ENCODE measurements at places on chromosomes 12 and 14.

- no peak for DNase-seq
Measured at GRCh38 chr14:98237939-98238338, 1034.1 kb downstream of the BCL11B start.

GRCh38 chr12:111084605-111085004, 164.2 kb upstream of the MYL2 start:
- DNase-seq, result no peak

DNA sequence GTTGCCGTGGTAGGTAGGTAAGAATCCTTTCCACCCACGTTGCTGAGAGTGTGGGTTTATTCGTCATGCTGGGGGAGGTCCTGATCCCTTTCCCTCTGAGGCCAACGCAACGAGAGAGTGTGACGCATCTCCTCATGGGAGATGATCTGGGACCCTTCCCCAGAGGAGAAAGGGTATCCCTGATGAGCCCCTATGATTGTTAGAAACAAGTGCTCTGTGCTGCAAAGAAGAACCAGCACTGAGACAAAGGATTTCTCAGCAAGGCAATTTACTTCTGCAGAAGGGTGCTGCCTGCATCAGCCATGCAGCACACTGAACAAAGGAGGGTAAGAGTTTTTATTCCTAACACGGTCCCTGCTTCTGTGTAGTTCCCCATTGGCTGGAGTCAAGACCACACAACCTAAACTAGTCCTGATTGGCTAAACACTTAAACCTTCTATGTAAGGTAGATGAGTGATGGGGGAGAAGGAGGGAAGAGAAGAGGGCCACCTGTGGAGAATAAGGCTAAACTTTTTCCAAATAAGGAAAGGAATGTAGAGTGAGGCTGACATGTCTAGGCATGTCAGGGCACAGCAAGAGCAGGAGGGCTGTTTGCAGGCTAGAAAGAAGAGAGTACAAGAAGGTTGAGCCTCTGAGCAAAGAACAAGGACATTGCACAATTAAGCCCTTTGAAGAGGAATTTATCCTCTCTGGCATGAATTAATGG, 21.3 kb downstream of the CLEC2A start:
- no peak for DNase-seq

- DNase-seq, result peak; percentile 31
Measured at GRCh38 chr12:442235-442884, 17.4 kb upstream of the B4GALNT3 start.

DNA sequence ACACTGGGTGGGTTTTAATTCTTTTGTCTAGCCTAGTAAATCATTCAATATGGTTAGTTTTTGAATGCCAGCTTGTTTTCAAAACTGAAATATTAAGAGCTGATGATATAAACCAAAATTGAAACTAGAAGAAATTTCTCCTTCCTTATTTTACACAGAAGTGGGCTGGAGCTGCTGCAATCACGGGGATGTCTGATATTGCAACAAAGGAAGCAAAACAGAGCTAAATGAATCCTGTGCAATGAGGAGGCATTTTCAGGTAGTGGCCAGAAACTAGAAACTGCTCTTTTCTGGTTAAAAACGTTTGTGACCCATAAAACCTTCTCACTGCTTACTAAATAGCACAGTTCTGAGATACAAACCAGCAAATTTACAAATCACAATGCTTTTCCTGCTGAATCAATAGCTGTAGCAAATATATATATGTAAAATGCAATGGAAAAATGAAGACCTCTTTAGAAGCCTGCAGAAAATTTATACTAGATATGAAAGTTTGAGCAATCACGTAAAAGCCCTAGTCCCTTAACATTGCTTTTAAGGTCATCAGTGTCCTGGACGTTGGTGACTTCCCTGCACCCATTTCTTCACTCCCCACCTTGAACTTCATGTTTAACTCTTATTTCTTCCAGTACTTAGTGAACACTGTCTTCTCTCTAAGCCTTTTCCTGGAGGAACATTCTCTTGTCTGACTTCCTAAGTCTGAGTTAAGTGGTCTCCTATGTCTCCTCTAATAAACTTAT, 15.9 kb upstream of the LRRK2 start:
- DNase-seq, result no peak

GRCh38 chr12:6899837-6900519, 4.6 kb upstream of the LRRC23 start:
- no peak for DNase-seq

GRCh38 chr12:133256321-133256720, 20.6 kb upstream of the ANHX start:
- no peak for DNase-seq

DNA sequence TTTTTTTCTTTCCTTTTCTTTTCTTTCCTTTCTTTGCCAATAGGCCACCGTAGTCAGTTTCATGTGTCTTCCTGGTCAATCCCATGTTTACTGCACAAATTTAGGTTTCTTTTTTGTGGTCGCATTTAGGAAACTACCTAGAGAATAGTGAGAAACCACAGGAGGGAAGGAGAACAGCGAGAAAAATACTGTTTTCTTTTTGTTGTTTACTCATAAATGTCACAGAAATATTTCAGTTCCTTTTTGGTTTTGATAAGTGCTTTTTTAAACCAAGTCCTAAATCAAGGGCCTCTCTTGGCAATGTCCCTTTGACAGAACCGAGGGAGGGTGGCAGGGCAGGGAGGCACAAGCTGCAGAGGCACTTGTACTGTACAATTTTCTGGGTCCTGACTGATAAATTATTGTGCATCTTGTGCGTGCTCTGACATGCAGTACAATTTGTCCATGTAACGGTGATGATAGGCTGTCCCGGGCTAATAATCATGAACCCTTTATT, 326.1 kb downstream of the CACNA1C start:
- DNase-seq, result no peak

DNA sequence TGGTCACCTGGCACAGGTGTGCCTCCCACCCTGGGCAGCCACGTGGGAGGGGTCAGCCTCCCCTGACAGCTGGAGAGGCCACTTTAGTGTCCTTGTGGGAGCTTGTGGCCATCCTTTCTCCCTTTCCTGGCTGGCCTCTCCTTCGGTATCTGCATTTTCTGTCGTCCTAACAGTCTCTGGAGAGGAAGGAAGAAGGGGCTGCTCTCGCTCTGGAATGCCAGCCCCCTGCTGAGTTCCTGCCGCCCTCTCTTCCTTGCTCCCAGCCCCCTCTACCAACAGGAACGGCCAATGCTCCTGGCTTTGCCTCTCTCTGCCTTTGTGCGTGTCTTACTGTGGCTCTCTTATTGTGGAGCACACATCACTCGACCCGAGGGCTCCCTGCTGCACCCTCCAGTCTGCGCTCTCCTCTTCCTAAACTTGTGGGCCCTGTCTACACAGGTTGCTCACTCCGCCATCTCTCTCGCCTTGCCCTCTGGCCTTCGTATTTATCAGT, 70.8 kb downstream of the FBXL14 start:
- DNase-seq, result no peak

DNA sequence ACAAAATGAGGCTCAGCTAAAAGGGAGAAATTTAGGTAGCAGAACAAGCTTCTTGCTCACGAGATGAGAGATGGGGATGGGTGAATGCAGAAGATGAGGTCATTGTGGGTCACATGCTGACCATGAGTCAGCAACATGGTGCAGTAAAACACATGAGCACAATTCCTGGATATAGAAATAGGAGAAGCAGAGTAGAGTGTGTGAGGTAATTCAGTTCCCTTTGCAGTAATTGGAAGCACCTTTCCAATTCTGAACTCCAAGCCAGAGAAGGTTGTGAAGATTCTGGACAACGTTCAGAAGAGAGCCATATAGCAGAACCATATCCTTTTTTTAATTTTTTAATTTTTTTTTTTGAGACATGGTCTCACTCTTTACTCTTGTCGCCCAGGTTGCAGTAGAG, 62.0 kb upstream of the LMNTD1 start:
- no peak for DNase-seq

GRCh38 chr12:57110104-57111030, 795 bp downstream of the STAT6 start:
- DNase-seq, result peak; percentile 74

DNA sequence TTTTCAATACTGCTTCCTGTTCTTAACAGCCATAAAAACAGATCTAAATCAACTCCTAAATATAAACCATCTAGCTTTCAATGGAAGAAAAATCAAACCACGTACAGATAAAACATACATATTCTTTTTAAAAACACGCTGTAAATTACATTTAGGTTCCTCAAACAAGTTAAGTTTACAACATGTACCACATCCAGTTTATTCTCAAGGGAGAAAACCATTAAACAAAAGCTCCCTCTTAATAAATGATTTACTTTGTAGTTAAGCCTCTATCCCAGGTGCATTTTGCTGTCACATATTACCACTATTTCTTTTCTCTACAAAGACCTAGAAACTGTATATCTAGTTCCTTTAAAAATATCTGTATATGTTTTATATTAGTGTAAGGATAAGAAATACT, 3.1 kb downstream of the NUMB start:
- DNase-seq, result no peak

- DNase-seq, result no peak
Measured at GRCh38 chr14:32507029-32507984, 178.2 kb downstream of the AKAP6 start.

- DNase-seq, result peak; percentile 8
Measured at GRCh38 chr12:39441963-39442830, 723 bp downstream of the KIF21A start.

- DNase-seq, result no peak
Measured at GRCh38 chr12:49973361-49973830, 649 bp downstream of the AQP6 start.

DNA sequence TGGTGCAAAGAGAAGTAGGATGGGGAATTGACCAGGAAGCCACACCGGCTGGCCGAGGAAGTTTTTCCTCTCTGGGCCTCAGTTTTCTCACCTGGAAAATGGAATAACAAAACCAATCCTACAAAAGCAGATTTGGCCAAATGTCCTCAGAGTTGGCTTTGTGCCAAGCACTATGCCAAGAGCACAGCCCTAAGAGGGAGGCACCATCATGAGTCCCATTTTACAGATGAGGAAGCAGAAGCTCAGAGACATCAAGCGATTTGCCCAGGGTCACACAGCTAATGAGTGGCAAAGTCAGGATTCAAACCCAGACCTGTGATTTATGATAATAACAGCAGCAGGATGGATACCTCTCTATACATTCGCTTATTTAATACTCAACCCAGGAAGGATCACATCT, 27.3 kb downstream of the RASAL1 start:
- DNase-seq, result no peak

DNA sequence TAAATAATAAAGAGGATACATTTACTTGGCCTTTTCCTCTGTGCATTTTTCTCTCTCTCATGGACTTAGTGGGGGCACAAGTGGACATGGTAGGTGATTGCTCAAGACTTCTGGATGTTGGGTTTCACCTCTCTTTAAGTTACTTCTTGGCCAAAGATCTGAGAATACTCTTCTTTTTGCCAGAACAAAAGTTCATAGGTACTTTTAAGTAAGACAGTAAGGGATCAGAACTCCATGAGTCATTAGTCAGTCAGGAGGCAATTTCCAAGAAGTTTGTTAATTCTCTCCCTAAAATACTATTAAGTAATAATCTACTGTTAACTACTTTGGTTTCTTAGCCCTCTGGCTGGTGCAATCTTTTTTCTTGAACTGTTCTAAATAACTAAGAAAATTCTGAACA, 84.2 kb downstream of the GRIP1 start:
- DNase-seq, result no peak

DNA sequence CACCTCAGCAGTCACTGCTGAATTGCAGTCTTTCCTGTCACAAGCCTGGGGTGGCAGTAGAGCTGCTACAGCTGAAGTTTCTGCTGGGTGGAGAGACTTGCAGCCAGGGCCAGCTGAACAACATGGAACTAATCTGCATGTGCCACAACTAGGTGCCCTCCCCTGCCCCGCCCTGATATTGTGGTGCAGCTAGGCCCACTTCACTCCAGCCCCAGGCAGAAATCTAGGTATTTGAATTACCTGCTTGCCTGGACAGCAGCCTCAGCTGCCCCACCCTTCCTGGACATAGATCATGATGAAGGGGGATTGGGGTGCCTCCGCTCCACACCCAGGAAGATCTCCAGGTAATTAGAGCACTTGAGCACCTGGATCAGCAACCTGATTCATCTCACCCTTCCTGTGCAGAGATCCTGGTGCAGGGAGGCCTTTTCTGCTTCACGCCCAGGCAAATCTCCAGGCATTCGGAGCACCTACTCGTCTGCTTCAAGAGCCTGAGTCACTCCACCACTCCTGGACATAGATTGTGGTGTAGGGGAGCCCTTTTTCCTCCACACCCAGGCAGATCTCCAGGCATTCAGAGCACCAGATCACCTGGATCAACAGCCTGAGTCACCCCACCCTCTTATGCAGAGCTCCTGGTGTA, 477.0 kb downstream of the SOX5 start:
- no peak for DNase-seq

GRCh38 chr12:54017027-54017788, 8.4 kb downstream of the HOXC8 start:
- no peak for DNase-seq

DNA sequence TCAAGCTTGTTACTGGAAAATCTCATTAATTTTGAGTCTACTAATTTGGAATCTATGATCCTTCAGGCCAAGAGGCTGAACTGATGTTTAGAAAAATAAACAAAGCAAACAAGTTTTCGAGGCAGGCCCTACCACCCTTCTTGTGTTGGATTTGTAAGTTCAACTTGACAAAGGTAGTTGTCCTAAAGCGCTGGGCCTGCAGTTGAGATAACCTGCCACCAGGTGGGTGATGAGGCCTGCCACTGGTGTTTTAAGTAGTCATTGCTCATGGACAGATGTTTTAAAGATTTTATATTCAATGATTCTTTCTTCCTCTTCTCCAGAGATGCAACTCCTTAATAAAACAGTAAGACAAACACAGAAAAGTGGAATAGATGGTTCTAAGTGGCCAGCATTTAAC, 19.4 kb downstream of the ACVRL1 start:
- peak; percentile 44 for DNase-seq

- DNase-seq, result no peak
Measured at GRCh38 chr14:23665302-23666016, 29.3 kb downstream of the DHRS2 start.

GRCh38 chr12:12212769-12213168, 54.1 kb downstream of the LRP6 start:
- no peak for DNase-seq

GRCh38 chr12:22974865-22975264, 349.9 kb downstream of the ETNK1 start:
- DNase-seq, result no peak

GRCh38 chr14:24176599-24176998, 4.7 kb downstream of the REC8 start:
- DNase-seq, result no peak

DNA sequence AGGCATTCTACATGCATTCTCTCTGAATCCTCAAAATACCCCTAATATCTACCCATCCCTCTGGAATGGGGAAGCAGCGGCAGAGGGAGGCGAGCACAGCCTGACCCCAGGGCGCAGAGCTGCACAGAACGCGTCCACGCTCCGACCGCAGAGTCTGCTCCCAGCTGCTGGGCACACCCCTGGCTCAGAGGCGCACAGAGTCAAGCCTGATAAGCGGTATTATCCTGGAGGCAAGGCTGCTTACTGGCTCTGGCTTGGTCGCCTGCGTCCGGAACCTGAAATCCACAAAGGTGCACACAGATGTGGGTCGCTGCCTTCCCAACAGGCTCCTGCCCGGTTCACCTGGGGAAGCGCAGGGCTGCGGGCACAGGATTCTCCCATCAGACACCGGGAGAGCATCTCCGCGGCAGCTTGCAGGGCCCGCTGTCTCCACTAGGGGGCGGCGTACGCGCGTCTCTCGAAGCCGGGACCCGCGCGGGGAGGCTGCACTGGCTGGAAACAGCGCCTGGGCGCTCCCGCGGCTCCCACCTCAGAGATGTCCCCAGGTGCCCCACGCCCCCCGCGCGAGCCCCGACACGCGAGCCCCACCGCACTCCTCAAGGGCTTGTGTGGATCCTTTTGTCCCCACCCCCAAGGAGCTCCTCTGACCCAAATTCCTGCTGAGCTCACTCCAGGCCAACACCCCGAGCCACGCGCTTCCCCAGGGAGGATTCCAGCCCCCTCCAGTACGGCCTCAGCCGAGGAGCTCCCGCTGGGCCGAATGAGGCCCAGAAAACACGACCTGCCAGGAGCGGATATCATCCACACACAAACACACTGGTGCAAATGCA, 120.1 kb upstream of the FZD10 start:
- peak; percentile 69 for DNase-seq

All from stimulated activated CD4-positive, alpha-beta T cell treated with anti-CD3 and anti-CD28 coated beads, Interleukin-4, amount 100 ng/mL, for 48 hours (primary cell).